ENCODE measurements at places on chromosomes 11 and 22.

GRCh38 chr11:93529707-93530467 is 13.3 kb downstream of the SMCO4 start:
- no peak for DNase-seq

DNA sequence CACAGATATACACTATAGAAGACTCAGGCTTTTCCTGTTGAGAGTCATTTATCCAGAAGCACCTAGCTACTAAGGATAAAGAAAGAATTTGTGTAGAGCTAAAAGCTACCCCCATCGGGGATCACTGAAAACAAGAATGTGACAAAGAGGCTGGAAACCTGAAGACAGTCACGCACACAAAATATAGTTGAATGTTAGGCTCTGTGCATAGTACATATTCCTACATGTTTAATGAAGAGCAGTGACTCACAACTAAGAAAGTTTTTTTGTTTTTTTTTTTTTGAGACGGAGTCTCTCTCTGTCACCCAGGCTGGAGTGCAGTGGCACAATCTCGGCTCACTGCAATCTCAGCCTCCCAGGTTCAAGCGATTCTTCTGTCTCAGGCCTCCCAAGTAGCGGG is 8.4 kb downstream of the OR10V1 start:
- DNase-seq: no peak

GRCh38 chr11:113907152-113907551 is 2.6 kb downstream of the HTR3B start:
- DNase-seq: no peak

GRCh38 chr11:49995565-49995964 is 13.2 kb upstream of the OR4C12 start:
- DNase-seq: no peak

- no peak for DNase-seq
Measured at GRCh38 chr11:84381666-84382065, 1095.5 kb upstream of the CCDC90B start.

Measured in effector CD8-positive, alpha-beta T cell (primary cell).